ENCODE measurements at places on chromosomes 1 and 21.

DNA sequence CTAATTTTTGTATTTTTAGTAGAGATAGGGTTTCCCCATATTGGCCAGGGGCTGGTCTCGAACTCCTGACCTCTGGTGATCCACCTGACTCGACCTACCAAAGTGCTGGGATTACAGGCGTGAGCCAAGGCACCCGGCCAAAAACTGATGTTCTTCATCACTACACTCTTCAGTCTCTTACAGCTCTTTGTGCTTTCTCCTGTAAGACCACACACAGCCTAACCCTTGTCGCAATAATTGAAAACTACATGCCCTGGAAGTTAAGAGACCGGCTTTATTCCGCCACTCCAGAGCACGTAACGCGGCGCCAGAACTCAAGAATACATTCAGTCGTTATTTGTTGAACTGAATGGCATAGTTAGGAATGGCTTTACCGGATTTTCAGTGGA is 552 bp downstream of the GPATCH4 start:
- peak; percentile 18 for DNase-seq

- DNase-seq = no peak
Observed at GRCh38 chr1:45629035-45629434, 5.2 kb upstream of the CCDC17 start.

DNA sequence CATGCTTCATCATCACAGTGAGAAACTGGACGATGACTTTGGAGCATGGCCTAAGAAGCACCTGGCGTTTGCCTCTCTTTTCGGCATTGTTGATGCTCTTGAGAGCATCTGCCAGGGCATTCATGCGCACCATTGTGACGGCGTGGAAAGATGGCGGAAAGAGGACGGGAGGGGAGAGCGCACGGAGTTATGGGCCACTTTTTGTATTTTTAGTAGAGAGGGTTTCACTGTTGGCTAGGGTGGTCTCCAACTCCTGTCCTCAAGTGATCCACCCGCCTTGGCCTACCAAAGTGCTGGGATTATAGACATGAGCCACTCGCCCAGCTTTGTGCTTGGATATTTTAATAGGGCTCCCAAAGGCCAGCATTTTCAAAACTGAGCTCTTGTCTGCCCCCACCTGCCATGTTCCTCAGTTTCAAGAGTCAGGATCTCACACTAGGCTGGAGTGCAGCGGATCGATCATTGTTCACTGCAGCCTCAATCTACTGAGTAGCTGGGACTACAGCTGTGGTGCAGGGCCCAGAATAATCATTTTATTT is 5.3 kb downstream of the RPS8 start:
- DNase-seq = no peak

GRCh38 chr1:113898241-113898814 is 6.3 kb downstream of the AP4B1 start:
- no peak for DNase-seq

DNA sequence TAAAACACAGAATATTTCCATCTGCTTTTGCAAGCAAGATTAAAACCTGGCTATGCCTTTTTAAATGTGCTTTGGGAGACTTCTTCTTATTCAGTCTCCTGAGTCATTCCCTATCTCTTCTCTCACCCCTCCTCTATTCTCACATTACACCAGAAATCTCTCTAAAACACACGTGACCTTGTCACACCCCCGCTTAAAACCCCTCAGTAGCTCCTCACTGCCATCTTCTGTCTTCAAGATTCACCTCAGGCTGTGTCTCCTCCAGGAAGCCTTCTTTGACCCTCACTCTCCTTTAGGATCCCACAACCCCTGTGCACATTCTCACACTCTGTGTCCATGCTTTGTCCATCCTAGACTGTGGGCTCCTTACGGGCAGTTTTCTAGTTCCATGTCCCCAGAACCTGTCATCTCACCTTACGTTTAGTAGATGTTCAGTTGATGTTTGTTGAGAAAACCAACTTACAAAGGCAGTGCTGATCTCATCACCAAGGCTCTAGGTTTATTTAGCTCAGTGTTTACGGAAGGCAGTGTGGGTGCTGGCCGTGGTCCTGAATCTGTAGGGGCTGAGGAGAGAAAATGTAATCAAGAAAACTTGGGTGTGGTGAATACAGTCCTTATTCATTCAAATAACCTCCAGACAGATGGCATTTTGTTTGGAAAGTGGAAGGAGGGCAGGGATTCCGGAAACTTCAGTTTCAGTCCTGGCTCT is 143.5 kb downstream of the DMRTA2 start:
- DNase-seq = peak; percentile 15
